ENCODE measurements at places on chromosomes 6 and 20.

DNA sequence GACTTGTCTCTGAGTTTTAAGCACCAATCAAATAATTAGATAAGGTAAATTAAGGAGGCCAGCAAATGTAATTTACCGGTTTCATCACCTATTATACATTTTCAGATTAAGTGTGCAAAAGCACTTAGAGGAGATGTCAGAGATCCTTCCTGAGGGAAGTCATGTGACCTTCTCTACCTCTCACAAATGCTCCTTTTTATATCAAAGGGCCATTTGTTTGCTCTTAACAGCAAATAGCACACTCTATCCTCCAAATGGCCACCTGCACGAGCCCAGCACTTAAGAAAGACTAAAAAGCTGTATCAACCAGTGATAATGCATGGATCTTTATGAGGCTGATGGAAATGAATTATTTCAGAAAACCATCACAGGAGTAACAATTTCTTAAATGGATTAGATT, 149.4 kb downstream of the ELOVL4 start:
- no peak for DNase-seq

- DNase-seq: no peak
These were observed 9.6 kb downstream of the HLA-DMB start for GRCh38 chr6:32931211-32931610.

- DNase-seq: no peak
These were observed at the start of gene EBF4 for GRCh38 chr20:2692036-2692885. TSS of gene EBF4 (plus strand) at chr20:2692780. CDS start at chr20:2693646, 866 bp downstream.

- no peak for DNase-seq
These were observed 8.1 kb upstream of the HEY2 start for GRCh38 chr6:125741336-125741735.

DNA sequence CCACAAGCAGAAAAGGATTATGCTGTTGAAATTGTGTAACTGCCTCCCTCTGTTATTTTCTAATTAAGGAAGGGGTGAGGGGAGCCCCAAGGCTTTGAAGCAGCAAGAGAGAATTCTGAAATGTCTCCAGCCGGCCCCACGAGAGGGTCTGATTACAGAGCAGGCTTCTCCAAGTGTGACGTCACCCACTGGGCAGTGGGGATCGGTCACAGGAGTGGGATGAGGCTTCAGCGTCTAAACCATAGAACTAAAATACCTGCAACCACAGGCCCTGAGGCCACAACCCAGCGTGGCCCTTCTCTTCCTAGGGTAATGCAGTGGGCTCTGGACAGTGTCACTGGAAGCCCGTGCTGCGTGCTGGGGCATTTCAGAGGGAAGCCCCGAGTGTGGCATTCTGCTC, 38.6 kb upstream of the APCDD1L start:
- no peak for DNase-seq

Data from stimulated activated CD4-positive, alpha-beta T cell treated with anti-CD3 and anti-CD28 coated beads, TNF-alpha, amount 100 ng/mL, for 48 hours (primary cell).